ENCODE measurements at places on chromosomes 7 and 10.

- DNase-seq: no peak
Measured at GRCh38 chr7:12873571-12873970, 186.1 kb downstream of the ARL4A start.

DNA sequence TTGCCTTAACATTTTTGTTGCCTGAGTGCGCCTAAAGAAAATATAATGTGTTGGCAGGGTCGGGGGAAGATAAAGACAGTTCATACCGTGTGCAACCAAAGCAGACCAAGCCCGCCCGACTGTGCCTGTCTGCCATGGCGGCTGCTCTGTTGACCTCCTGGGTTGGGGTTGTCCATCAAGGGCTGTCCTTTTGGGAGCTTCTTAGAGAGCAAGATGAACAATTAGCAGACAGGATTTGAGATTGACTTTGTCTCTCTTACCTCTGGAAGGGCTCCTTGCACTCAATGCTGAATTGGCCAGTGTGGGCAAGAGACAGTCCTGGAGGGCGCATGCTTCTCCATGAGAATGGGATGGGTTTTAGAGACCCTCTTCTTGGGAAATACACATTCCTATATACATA lies 319.6 kb downstream of the GLRX3 start:
- no peak for DNase-seq

GRCh38 chr7:141238596-141239243 lies 164.9 kb downstream of the TMEM178B start:
- no peak for DNase-seq

GRCh38 chr7:17150018-17150417 lies 148.4 kb upstream of the AHR start:
- DNase-seq: no peak

GRCh38 chr7:3415861-3416312 lies 114.8 kb downstream of the SDK1 start:
- no peak for DNase-seq

- no peak for DNase-seq
Measured at GRCh38 chr7:45293295-45293942, 135.8 kb downstream of the RAMP3 start.

DNA sequence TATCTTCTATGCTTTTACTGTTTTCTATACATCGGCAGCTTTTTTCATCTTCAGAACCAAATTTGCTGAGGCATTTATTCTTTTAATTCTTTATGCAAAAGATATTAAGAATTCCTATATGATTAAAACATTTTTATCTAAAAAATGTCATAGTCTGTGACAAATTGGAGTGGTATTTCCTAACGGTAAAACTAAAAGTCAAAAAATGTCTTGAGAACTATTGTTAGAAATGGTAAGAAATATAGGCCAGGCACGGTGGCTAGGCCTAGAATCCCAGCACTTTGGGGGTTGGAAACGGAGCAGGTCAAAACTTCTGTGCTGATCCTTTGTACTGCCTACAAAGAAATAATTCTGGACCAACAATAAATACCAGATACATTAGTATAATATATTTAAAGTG lies 57.7 kb upstream of the PRR15 start:
- DNase-seq: no peak

GRCh38 chr7:33087356-33087755 lies 21.8 kb downstream of the RP9 start:
- no peak for DNase-seq

- no peak for DNase-seq
Measured at GRCh38 chr10:105017691-105018090, 376.6 kb downstream of the SORCS3 start.

DNA sequence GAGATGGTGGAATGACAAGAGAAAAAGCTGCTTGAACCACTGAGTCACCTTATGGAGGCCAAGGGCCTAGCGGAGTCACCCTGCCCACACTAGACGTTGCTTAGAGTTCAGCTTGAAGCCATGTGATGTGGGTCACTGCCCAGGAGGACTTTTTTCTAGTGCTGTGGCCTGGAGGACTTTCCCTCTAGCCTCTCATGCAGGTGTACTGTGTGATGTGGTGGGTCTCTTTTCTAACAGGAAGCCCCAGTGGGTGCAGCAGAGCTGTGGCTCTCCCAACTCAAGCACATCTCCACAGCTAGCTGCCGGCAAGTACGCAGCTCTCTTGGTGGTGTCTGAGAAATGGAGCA lies 13.6 kb downstream of the POR start:
- DNase-seq: no peak

- DNase-seq: no peak
Measured at GRCh38 chr10:31526178-31526577, 207.2 kb downstream of the ZEB1 start.

GRCh38 chr7:75727881-75728593 lies 10.7 kb downstream of the HIP1 start:
- peak; percentile 41 for DNase-seq

- peak; percentile 8 for DNase-seq
Measured at GRCh38 chr10:84262190-84262956, 17.5 kb downstream of the RGR start.

GRCh38 chr7:45582868-45583277 lies 8.7 kb downstream of the ADCY1 start:
- no peak for DNase-seq

- no peak for DNase-seq
Measured at GRCh38 chr7:87426160-87426559, 49.3 kb downstream of the ABCB4 start.

GRCh38 chr7:111954056-111954455 lies 252.1 kb downstream of the DOCK4 start:
- DNase-seq: no peak

- DNase-seq: no peak
Measured at GRCh38 chr10:61128196-61128595, 184.2 kb upstream of the RHOBTB1 start.

Data from KBM-7 (cell line).